Iris pigment epithelial cell (primary cell): ENCODE measurements at places on chromosomes 5 and 9.
A peak's percentile ranks its signal among the peaks of the same experiment; 100 is the strongest.

- DNase-seq, result no peak
Observed at GRCh38 chr9:110895147-110895905, 142.9 kb downstream of the LPAR1 start.

DNA sequence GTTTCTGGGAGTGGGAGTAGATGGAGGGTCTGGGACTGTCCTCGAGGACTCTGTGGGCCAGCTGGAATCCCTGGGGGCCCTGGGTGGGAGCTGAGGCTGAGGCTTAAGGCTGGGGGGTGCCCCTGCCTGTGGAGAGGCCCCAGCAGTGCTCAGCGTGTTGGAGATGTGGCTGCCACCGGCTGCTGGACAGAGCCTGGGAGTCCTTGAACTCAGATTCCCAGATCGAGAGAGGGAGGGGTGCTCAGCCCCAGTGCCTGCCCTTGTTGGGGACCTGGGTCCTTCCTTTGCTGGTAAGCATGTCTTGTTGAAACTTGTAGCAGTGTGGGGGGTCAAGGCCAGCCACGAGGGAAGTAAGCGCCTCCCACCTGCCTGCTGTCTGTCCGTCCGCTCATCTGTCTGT is 10.7 kb downstream of the RXRA start:
- DNase-seq, result no peak

- no peak for DNase-seq
Observed at GRCh38 chr5:40346901-40347300, 332.8 kb upstream of the PTGER4 start.

GRCh38 chr5:155729684-155730059 is 597.3 kb upstream of the SGCD start:
- DNase-seq, result no peak

GRCh38 chr9:37639109-37639762 is 11.5 kb upstream of the FRMPD1 start:
- DNase-seq, result peak; percentile 65

DNA sequence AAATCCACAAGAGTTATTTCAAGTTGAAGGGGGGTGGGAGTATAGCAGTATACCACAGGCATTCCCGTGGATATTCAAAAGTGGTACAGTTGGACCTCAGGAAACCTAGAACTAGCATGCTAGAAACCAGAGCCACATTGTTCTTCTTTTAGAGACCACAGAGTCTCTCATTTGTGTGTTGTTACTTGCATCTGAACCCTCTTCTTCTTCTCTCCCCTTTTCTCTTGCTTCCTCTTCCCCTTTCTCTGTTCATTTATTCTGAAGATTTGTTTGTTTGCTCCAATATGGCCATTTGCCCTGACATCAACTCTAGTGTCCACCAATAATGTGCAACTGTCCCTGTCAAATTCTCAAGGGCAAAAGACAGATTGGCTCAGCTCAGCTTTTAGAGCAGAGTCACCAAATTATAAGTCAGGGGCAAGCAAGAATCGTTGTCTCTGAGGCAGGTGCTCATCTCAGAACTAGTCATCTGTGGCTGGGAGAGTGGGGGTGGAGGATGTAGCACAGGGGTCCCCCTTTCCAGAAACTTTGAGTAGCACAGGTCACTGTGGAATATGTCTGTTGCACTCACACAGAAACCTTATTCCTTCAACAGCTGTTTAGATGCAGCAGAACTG is 321.1 kb downstream of the ARRDC3 start:
- no peak for DNase-seq

DNA sequence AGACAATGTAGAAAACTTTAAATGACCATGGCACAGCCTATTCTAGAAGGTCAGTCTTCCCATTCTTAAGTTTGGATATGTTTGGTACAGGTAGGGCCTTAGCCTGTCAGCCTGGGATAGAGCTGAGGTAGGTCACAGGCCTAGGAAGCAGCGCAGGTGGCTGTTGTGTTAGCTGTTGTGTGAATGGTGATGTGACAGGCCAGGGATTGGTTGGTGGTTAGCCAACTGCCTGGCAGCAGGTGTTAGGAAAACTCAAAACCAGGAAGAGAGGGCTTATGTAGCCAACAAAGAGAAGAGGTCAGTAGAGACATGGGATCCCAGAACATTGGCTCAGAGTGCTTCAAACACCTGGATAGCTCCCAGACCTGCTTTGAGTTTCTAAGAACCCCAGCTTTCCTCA is 84.2 kb downstream of the FBXO38 start:
- no peak for DNase-seq

- DNase-seq, result peak; percentile 75
Observed at GRCh38 chr9:134648701-134649530, 7.3 kb downstream of the COL5A1 start.

GRCh38 chr5:114415760-114416159 is 53.9 kb downstream of the KCNN2 start:
- no peak for DNase-seq

GRCh38 chr5:39217365-39218281 is 1.7 kb downstream of the FYB1 start:
- DNase-seq, result peak; percentile 81

DNA sequence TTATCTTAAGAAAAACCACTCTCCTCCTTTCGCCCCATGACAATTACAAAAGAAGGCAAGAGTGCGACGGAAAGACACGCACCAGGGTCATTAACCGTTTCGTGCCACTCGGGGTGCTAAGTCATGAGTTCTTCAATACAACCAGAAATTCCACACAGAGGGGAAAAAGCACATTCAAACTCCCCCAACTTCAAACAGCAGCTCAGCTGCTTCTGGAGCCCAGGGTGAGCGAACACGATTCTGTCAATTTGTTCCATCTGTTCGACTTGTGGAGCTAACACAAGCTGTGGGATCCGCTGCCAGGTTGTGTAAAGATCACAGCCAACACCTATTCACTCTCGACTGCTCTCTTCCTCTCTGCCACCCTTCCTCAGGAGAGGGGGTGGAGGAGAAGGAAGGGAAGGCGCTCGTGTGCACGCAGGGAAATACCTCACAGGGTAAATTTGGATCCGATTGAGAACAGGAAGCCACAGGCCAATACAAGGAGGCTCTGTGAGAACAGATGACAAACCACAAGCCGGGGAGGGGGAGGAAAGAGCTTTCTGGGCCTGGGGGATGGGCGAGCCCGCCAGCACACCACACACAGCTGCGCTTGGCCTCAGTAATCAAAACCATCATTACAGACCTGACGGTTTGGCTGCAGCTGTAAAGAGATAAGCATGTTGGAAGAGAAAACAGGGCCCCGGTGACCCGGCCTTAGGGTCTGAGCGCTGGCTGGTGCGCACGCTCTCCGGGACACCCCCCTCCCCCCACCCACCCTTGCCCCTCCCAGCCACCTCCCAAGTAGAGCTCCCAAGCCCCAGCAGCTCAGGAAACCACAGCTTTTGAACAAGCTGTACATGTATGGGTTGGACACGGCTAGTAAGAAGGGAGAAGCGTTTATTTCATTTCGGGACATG is 54.3 kb downstream of the PTCH1 start:
- peak; percentile 84 for DNase-seq

- no peak for DNase-seq
Observed at GRCh38 chr5:141258464-141258863, 13.3 kb downstream of the PCDHB15 start.

DNA sequence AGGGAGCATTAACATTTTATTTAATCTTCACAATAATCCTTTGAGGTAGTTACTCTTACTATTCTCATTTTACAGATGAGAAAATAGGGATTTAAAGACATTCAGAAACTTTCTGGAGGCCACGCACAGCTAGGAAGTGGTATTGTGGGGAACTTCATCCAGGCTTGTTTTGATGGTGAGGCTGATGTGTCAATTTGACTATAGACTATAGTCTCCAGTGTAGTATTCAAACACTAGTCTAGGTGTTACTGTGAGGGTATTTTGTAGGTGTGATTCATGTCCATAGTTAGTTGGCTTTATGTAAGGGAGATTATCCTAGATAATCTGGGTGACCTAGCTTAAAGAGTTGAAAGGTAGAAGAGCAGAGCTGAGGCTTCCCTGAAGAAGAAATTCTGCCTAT is 54.1 kb upstream of the ELL2 start:
- no peak for DNase-seq

DNA sequence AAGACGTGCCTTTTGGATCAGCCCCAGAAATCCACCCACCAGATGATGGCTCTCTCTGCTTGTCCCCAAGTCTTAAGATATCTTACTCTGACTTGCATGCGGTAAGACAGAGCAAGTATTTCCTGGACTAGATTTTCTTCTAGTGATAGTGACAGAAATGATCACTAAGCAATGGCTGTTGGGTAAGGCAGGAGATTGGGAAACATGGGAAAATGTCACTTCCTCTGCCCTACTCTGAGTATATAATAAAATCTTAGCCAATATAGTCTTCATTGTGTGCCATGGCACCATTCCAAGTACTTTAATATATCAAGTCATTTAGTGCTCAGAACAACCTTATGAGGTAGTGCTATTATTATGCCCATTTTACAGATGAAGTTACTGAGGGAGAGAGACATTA is 31.0 kb upstream of the GNA14 start:
- no peak for DNase-seq

DNA sequence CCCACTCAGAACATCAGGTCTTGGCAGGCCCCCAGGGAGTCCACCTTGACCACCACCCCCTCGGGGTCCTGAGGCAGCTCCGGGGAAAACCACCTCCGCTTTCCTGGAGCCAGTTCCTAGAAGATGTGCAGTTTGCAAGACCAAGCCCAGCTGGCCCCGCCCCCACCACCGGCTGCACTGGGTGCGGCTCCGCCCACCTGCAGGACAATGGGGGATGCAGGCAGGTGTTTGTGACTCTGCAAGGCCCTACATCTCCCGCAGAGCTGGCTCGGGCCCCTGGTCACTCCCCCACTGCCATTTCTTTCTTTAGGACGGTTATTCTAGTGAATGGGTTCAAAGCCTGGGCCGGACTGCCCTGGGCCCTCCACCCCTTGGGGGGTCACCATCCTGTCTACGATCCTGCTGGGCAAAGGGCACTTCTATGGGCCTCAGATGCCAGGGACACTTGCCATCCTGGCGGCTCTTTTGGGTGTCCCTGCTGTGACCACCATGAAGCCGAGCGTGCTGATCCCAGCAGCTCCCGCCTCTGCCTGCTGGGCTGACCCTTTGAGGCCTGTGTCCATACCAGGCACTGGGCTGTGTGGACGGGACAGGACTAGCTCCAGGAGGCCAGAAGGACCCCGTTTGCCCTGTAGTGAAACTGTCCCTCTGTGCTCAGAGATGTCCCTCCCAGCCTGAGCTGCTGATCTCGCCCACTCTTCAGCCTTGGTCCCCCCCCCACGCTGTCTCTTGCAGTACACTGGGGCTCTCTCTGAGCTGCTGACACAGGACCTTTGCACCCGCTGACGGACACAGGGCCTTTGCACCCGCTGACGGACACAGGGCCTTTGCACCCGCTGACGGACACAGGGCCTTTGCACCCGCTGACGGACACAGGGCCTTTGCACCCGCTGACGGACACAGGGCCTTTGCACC is 5.9 kb upstream of the NACC2 start:
- DNase-seq, result no peak

DNA sequence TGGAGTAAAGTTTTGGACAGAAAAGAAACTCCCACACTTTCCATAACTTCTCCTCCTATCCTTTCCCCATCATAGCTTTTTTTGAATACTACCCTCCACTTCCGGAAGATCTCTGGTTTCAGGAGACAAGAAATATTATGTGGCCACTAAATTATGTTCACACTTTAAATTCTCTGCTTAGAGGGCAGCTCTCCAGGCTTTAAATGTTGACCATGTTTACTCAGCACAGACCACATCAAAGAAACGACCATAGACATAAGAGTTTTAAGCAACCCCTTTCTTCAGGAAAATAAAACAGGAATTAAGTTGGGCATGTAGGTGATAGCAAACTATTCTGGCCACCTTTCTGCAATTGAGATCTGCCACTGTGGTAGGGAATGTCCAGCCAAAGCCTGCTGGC is 97.8 kb downstream of the PIK3R1 start:
- DNase-seq, result no peak

DNA sequence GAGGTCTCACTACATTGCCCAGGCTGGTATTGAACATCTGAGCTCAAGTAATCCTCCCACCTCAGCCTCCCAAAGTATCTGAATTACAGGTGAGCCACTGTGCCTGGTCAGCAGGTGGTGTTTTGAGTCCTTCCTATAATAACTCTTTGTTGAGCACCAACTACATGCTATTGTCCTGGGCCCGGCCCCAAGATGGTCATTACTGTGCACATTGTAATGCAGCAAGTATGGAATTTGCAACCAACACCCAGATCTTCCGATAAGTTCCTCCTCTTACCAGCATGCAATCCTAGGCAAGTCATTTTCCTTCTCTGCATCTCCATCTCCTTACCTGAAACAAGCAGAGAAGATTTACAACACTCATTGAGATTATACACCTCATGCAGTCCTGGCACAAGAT is 510.3 kb upstream of the KLF4 start:
- no peak for DNase-seq

- no peak for DNase-seq
Observed at GRCh38 chr9:36895744-36896260, 138.3 kb downstream of the PAX5 start.

DNA sequence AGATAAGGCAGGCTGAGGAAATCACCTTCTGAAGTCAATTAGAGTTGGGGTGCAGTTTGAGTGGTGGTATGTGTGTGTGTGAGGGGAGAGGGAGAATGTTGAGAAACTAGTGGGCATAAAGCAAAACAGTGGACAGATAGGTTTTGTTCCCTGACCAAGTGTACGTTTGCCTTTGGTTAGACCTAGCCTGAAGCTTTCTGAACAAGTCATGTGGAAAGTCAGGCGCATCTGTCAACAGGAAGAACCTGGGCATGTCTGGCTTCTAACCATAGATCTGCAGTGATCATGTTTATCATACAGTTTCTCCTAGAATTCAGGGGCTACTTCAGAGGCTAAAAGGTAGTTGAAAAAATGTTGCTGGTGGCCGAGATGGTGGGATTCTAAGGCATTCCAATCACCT is 143.2 kb upstream of the PCA3 start:
- DNase-seq, result no peak

DNA sequence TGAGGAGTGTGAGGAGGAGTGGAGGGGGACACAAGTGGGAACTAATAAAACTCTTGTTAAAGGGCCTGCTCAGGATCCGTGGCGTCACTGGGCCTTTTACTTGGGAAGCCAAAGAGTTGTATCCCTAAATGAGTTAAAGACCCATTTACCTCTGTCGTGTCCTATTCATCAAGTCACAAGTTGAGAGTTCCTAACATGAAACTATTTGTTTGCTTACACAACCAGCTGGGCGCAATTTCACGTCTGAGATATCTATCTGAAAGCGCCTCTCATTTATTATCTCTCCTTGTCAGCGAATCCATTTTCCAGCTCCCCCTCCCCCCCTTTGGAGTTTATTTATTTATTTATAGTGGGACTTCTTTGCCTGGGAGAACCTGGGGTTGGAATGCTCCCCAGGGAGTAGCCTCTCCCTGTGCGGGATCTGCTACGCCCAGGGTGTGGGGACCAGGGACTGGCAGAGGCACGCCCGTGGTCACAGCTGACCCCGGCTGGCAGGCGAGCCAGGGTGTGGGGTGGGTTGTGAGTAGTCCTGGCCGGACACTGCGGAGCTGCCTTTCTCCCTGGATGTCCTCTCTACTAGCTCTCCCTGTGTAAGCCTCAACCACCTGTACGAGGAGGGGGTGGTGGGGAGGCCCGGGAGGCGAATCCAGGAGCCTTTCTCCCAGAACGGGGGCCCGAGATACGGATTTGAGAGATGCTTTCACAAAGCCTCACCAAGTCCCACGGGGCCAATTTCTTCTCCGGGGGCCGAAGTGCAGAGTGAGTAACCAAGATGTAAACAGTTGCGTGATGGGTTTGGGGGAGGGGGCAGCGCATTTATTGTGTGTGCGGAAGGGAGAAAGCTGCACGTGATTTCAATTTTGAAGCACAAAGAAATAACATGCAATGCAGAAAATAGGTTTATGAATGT is 15.3 kb downstream of the NR2F1 start:
- DNase-seq, result peak; percentile 77

GRCh38 chr5:111927191-111927590 is 170.2 kb upstream of the NREP start:
- DNase-seq, result no peak

- no peak for DNase-seq
Observed at GRCh38 chr5:157348049-157348400, 82.1 kb downstream of the CYFIP2 start.
